ENCODE measurements at places on chromosomes 1 and 21. TPM values are rescaled to one million over a fixed set of nuclear protein-coding genes. Genes with fewer than 3 reads are reported as not detected.

NPHS2 gene
- 2.5 TPM for total RNA-seq

ATAD3B gene
- 37.8 TPM for total RNA-seq

PADI3 gene
- total RNA-seq = 0.04 TPM

ATP1A4 gene
- total RNA-seq = not detected

NCAM2 gene
- total RNA-seq = under 0.01 TPM

DPYD gene
- 1.4 TPM for total RNA-seq

GSTM1 gene
- total RNA-seq = 16.3 TPM

ZNF496 gene
- 91.8 TPM for total RNA-seq

WNT9A gene
- 10.1 TPM for total RNA-seq

LRRC40 gene
- total RNA-seq = 24.6 TPM

C8A gene
- total RNA-seq = not detected

B4GALT2 gene
- total RNA-seq = 62.6 TPM

CNIH3 gene
- total RNA-seq = 4.0 TPM

NUP210L gene
- total RNA-seq = not detected

TYW3 gene
- 9.5 TPM for total RNA-seq

KRTAP7-1 gene
- not detected for total RNA-seq

GABRD gene
- total RNA-seq = not detected

COL18A1 gene
- total RNA-seq = 952 TPM

OR2T35 gene
- not detected for total RNA-seq

DNALI1 gene
- total RNA-seq = 12.9 TPM

ADAM30 gene
- not detected for total RNA-seq

FCRL4 gene
- not detected for total RNA-seq

GNG4 gene
- 0.54 TPM for total RNA-seq

ITGB2 gene
- 9.1 TPM for total RNA-seq

CEP170 gene
- total RNA-seq = 82.2 TPM

RBM11 gene
- 4.6 TPM for total RNA-seq

CELA3A gene
- total RNA-seq = not detected

MTARC1 gene
- total RNA-seq = 7.7 TPM

KRTAP20-4 gene
- not detected for total RNA-seq

LAD1 gene
- total RNA-seq = 38.9 TPM

MAP3K7CL gene
- total RNA-seq = 1.4 TPM

OR6N1 gene
- not detected for total RNA-seq

BACH1 gene
- total RNA-seq = 37.2 TPM

Measured in kidney epithelial cell (primary cell).